Effector memory CD4-positive, alpha-beta T cell (primary cell): ENCODE measurements at places on chromosomes 6 and 20.

DNA sequence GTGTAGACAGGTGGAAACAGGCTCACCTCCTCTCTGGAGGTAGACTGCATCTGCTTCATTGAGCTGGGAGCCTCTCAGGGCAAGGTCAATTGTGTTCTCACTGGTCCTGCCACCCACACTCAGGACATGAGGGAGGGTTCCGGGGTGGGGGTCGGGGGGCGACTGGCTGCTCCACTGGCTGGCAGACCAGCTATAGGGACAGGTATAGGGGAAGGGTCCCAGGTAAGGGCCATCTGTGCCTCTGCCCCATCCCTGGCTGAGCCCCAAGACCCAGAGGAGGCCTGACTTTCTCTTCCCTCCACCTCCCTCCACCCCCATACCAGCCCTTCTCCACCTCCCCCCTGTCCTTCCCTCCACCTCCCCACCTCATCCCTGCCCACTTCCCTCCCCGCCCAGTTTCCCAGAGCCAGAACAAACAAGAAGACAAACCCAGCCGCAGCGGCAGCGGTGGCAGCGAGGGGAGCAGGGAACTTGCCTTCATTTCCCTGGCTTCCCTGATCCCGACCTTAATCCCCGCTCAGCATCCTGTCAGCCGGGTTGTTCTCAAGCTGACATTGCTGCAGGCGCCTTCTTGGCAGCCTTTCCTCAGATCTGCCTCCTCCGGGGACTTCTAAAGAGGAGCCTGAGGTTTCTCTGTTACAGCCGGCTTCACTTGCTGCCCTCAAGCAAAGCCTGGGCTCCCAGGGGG is 18.3 kb upstream of the FOXP4 start:
- DNase-seq: no peak

GRCh38 chr20:57713505-57713903 is 3.7 kb upstream of the PMEPA1 start:
- no peak for DNase-seq

DNA sequence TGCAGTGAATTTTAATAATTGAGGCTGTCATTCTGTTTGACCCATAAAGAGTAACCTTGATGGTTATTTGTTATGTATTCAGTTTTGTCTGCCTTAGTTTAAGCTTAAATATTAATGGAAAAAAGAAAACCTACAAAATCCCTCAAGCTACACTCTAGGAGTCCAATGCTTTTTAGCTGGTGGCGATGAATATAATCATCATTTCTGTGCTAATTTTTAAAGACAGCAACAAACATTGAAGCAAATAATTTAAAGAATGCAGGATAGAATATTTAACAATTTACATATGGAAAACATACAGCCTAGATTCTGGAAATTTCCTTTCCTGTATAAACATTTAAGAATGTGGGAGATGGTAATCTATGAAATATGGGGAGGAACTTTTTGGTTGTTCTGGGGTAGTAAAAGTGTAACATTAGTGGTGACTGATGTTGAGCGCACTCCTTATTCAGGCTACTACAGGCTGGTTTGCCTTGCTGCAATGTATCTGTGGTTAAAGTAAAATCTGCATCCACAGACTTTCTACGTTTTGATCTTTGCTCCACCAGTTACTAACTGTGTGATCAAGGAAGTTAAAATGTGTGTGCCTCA is 287.9 kb upstream of the DEFB112 start:
- DNase-seq: no peak

- no peak for DNase-seq
Observed at GRCh38 chr6:133704371-133704770, 184.5 kb upstream of the TCF21 start.

DNA sequence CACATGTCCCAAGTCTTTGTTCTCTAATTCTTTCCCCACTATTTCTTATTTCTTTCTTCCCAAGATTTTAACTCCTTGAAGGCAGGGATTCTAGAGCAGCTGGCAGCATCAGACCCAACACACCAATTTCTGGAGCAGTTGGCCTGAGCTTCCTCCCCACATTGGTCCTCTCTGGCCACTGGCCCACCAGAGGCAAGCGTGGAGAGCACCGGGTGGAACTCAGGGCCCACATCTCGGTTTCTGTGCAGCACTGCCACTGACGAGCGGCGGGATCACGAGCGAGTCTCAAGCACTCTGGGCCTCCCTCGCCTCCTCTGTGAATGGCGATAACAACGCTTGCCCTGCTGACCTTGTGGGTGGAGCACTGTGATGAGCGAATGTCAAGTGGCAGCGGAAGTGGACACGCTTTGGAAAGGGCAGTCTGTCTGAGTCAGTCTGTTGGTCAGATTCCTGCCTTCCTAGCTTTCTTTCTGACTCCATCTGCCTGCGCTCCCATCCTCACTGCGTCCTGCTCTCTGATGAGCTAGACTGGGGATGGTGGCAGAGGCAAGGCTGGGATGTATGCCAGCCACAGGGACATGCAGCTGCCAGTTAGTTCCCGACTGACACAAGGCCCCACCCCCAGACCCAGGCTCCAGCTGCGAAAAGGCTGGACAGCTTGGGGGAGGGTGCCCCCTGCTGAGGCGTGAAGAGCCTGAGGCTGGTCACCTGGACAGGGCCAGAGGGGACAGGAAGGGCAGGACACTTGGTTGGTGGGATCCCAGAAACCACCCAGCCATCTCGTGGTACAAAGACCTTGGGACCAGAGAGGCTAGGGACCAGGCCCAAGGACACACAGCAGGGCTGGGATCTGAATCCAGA is 4.5 kb upstream of the SPDEF start:
- DNase-seq: no peak

DNA sequence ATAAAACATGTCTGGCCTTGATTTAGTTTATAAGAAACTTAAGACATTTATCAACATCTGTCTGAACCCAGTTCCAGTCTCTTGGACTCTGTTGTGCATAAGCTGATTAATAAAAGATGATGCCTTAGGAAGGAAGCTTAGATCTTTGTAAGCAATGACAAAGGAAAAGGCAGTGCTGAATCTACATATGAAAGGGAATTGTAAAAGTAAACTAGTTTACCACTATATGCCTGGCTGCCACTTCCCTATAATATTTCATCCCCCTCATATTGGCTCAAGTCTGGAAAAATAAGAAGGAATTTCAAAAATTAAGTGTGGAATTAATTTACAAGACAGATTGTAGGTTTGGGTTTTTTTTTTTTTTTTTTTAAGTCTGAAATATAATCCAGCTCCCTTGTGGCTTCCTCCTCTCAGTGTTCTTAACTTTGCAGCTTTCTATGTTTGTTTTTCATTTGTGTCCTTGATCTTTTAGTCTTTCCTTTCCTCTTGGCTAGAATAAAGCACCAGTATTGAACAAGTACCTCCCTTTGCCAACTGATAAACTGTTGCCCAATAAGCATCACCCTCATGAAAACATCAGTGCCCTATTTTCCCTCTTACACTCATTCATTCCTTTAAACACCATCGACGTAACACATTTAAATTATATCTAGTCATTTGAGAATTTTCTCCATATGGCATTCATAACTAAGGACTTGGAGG is 146.7 kb upstream of the TBX18 start:
- DNase-seq: no peak

- no peak for DNase-seq
Observed at GRCh38 chr6:111361648-111362047, 121.4 kb downstream of the REV3L start.

DNA sequence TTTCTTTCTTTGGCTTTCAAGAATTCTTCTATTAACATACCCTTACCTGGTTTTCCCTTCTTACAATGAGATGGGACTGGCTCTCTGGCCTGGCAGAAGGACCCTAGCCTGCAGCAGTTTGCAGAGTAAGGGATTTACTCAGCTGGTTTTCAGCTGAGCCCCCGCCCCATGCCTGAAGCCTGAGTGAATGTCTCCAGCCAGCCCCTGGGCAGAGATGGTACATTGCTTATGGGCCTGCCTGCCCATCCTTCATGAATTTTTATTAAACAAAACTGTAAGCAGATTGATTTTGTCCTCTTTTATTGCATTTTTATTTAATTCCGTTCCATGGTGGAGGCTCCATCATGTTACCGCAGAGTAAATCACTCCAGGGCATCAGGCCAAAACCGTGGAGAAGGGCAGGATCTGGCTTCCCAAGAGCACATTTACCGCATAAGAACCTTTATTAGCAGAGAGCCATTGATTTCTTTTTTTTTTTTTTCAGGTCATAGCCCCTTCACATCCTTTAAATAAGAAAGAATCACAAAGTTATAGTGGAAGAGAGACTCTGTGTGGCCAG is 316.2 kb downstream of the DHX35 start:
- DNase-seq: no peak

GRCh38 chr6:133377219-133377618 is 136.1 kb downstream of the EYA4 start:
- no peak for DNase-seq

DNA sequence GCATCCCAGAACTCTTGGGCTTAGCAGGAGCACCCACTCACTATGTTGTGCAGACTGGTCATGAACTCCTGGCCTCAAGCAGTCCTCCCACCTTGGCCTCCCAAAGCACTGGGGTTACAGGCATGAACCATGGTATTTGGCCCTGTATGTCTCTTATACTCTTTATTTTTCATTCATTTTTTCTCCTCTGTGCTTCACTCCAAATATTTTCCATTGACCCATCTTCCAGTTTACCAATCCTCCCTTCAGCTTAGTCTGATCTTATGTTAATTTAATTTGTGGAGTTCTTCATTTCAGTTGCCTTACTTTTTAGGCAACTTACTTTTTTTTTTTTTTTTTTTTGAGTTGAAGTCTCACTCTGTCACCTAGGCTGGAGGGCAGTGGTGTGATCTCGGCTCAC is 79.5 kb downstream of the EZR start:
- no peak for DNase-seq

DNA sequence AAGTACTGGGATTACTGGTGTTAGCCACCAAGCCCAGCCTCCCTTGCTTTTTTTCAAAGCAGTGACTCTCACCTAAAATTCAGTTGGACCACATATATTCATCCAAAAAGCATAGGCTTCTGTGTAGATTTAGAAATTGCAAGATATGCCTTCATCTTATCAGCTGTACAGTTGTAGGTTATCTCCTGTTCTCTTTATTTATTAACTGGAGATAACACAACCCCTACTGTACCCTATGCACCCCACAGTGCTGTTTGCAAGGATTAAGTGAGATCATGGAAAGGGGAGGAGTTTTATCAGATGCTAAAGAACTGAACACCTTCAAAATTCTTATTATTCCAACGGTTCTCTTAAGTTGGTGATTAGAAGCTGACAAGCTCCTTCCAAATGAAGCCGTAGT is 164.4 kb upstream of the JARID2 start:
- no peak for DNase-seq
